ENCODE measurements at places on chromosomes 3 and 15.

- peaks cover 8% of the 10 kb centered on the region for H3K4me1 ChIP-seq
- H3K27me3 ChIP-seq = no peaks in the 10 kb centered on the region
- peak; percentile 70 for DNase-seq
- H3K27ac ChIP-seq = no peak overlapping the region
- H3K36me3 ChIP-seq = no peaks in the 10 kb centered on the region
Measured at GRCh38 chr3:130539005-130539404, 22.0 kb downstream of the COL6A6 start.

- H3K4me3 ChIP-seq = no peak overlapping the region
- no peak overlapping the region for H3K27ac ChIP-seq
- no peaks in the 10 kb centered on the region for H3K27me3 ChIP-seq
- H3K36me3 ChIP-seq = no peaks in the 10 kb centered on the region
- H3K4me1 ChIP-seq = no peaks in the 10 kb centered on the region
Measured at GRCh38 chr15:27805261-27806220, 293.6 kb downstream of the OCA2 start.

GRCh38 chr15:73558529-73558928 lies 74.7 kb downstream of the NPTN start:
- no peaks in the 10 kb centered on the region for H3K36me3 ChIP-seq
- DNase-seq = no peak
- H3K27me3 ChIP-seq = no peaks in the 10 kb centered on the region
- no peak overlapping the region for H3K4me3 ChIP-seq
- H3K4me1 ChIP-seq = no peaks in the 10 kb centered on the region

- no peaks in the 10 kb centered on the region for H3K36me3 ChIP-seq
- peaks cover 13% of the 10 kb centered on the region for H3K4me1 ChIP-seq
- peak overlapping the region; percentile 70 for H3K27ac ChIP-seq
- H3K27me3 ChIP-seq = no peaks in the 10 kb centered on the region
- DNase-seq = peak; percentile 29
Measured at GRCh38 chr15:49035825-49036224, 10.4 kb downstream of the SECISBP2L start.

- H3K27me3 ChIP-seq = peaks cover 71% of the 10 kb centered on the region
- no peak overlapping the region for H3K4me3 ChIP-seq
- DNase-seq = no peak
- H3K4me1 ChIP-seq = no peaks in the 10 kb centered on the region
- no peaks in the 10 kb centered on the region for H3K36me3 ChIP-seq
- H3K27ac ChIP-seq = no peak overlapping the region
Measured at GRCh38 chr3:12004741-12005513, 739 bp downstream of the SYN2 start.

GRCh38 chr15:42832576-42832975 lies 88.0 kb downstream of the TTBK2 start:
- no peak overlapping the region for H3K27ac ChIP-seq
- H3K36me3 ChIP-seq = no peaks in the 10 kb centered on the region
- peak; percentile 29 for DNase-seq
- H3K4me3 ChIP-seq = no peak overlapping the region

DNA sequence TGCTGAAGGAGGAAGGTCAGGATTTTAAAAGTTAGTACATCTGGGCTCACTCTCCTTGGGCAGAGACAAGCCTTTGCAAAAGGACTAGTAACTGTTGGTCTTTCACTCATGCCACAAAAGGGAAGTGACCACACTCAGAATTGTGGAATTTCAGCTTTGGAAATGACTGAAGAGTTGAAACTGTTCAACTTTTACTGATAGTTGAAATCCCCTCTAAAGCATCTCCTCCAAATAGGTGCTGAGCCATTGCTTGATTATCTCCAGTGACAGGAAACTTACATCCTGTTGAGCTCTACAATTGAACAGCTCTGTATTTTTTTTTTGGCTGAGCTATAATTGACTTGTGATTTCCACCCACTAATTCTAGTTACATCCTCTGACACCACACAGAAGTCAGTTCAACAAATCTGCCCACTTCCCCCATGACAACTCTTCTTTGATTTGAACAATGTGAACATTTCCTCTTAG lies 254.8 kb upstream of the TPRG1 start:
- H3K4me3 ChIP-seq = no peak overlapping the region
- no peaks in the 10 kb centered on the region for H3K36me3 ChIP-seq
- peak overlapping the region; percentile 14 for H3K27ac ChIP-seq
- peaks cover 7% of the 10 kb centered on the region for H3K4me1 ChIP-seq

- H3K4me1 ChIP-seq = no peaks in the 10 kb centered on the region
- H3K4me3 ChIP-seq = no peak overlapping the region
- no peak overlapping the region for H3K27ac ChIP-seq
Measured at GRCh38 chr3:8325306-8325705, 176.3 kb upstream of the LMCD1 start.

DNA sequence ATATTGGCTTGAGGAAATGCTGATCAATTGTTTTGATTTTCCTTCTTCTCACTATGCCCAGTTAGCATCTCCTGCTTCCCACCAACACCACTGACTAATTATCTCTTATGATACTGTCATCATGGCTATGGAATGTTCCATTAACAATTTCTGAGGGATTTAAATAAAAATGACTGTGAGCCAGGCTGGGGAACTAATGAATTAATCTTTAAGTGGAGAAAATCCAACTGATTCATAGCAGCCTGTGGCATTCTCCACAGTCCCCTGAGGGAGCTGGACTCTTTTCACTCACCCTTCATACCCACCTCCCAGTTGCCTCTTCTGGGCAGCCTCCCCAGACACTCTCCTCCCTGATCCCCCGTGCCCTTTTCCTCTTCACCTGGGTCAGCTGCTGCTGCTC lies 353.6 kb downstream of the CLSTN2 start:
- peaks cover 6% of the 10 kb centered on the region for H3K4me1 ChIP-seq
- H3K27me3 ChIP-seq = no peaks in the 10 kb centered on the region
- H3K27ac ChIP-seq = no peak overlapping the region
- H3K36me3 ChIP-seq = no peaks in the 10 kb centered on the region
- DNase-seq = no peak

DNA sequence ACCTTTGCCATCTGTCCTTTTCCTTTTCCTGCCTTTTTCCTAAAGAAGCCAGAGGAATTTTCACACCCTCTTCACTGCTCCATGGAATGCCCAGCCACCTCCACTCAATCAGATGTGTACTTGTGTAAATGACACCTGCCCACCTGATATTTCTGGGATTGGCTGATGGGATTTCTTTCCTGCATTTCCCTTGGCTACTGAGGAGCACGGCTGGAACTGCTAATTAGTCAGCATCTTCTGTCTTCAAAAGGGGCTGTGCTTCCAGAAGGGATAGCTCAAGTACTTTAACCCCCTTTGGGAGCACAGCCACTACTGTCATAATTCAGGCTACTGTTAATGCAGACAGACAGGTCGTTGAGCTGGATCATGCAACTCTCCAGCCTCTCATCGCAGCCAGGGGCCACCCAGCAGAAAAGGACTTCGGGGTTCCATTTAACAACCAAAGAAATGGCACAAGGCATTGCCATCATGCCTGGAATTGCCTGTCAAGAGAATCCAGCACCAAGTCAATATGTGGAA lies 38.6 kb downstream of the MGLL start:
- H3K4me1 ChIP-seq = peaks cover 15% of the 10 kb centered on the region
- no peak overlapping the region for H3K4me3 ChIP-seq
- H3K36me3 ChIP-seq = no peaks in the 10 kb centered on the region
- no peaks in the 10 kb centered on the region for H3K27me3 ChIP-seq
- H3K27ac ChIP-seq = no peak overlapping the region

GRCh38 chr3:97197083-97197482 lies 382.7 kb downstream of the EPHA6 start:
- H3K27me3 ChIP-seq = no peaks in the 10 kb centered on the region
- H3K27ac ChIP-seq = no peak overlapping the region
- no peaks in the 10 kb centered on the region for H3K36me3 ChIP-seq
- no peaks in the 10 kb centered on the region for H3K4me1 ChIP-seq
- no peak for DNase-seq
- H3K4me3 ChIP-seq = no peak overlapping the region

- H3K27me3 ChIP-seq = no peaks in the 10 kb centered on the region
- H3K36me3 ChIP-seq = no peaks in the 10 kb centered on the region
- no peak overlapping the region for H3K4me3 ChIP-seq
- no peak overlapping the region for H3K27ac ChIP-seq
- no peaks in the 10 kb centered on the region for H3K4me1 ChIP-seq
Measured at GRCh38 chr15:91468871-91469580, 369.0 kb downstream of the SV2B start.
